CD4-positive, alpha-beta T cell treated with Interleukin-6 at 100 ng/mL for 8 hours (primary cell): ENCODE measurements at places on chromosomes 16 and 17.

DNA sequence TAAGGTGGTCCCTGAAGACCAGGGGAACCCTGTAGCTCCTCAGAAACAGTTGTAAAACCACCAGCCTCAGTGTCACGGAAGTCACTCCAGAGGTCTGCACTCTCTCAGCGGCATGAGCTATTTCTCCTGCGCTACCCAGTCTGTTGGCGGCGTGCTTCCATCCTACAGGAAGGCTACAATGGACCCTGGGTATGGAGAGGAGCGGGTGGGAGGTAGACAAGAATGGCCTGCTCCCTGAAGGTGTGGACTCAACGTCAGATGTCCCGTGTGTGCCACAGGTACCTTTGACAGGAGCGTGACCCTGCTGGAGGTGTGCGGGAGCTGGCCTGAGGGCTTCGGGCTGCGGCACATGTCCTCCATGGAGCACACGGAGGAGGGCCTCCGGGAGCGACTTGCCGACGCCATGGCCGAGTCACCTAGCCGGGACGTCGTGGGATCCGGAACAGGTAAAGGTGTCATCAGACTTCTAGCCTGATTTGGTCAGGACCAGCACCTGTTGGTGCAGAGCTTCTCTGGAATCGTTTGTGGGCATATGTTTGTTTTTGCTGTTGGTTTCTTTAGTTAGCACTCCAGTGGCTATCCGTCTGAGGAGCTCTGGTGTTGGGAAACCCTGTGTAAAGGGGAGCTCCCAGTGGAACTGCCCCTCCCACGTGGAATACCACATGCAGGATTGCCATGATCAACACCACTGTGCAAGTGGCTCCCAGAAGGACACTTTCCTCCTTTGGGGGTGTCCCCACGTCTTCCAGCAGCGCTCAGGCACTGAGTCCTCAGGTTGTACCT lies 31.4 kb upstream of the TBX2 start:
- no peak for DNase-seq

GRCh38 chr17:48725288-48726064 lies 2.5 kb downstream of the PRAC2 start:
- no peak for DNase-seq

- no peak for DNase-seq
Observed at GRCh38 chr16:30437511-30438046, 7.7 kb upstream of the DCTPP1 start.

GRCh38 chr16:88701581-88702370 lies 4.4 kb downstream of the RNF166 start:
- DNase-seq = no peak

DNA sequence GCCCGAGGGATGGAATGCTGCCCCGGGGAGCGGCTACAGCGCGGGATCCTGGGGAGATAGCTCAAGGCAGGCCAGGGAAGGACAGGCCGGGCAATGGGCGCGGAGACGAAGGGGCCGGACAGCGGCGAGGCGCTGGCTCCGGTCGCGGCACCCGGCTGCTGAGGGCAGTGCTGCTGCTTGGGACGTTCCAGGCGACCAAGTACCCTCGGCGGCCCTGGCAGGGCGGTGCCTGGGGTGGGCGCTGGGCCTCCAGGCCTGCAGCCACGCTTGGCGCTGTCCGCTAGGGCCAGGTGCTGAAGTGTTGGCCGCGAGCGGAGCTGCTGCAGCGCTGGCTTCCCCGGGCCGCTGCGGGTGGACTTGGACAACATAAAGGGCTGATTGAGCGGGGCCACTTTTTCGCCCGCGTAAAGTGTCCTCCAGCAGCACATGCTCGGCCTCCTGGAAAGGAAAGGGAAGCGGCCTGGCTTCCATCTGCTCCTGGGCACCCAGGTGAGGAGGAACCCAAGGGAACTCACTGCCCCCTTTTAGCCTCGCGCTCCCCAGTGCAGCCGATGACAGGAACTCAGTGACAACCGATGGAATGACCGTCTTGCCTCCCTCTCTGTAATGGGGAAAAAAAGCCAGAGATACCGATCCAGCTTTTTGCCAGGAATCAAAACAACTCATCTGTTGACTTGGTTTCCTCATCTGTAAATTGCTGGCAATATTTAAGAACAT lies 23.7 kb downstream of the CLEC3A start:
- DNase-seq = no peak

DNA sequence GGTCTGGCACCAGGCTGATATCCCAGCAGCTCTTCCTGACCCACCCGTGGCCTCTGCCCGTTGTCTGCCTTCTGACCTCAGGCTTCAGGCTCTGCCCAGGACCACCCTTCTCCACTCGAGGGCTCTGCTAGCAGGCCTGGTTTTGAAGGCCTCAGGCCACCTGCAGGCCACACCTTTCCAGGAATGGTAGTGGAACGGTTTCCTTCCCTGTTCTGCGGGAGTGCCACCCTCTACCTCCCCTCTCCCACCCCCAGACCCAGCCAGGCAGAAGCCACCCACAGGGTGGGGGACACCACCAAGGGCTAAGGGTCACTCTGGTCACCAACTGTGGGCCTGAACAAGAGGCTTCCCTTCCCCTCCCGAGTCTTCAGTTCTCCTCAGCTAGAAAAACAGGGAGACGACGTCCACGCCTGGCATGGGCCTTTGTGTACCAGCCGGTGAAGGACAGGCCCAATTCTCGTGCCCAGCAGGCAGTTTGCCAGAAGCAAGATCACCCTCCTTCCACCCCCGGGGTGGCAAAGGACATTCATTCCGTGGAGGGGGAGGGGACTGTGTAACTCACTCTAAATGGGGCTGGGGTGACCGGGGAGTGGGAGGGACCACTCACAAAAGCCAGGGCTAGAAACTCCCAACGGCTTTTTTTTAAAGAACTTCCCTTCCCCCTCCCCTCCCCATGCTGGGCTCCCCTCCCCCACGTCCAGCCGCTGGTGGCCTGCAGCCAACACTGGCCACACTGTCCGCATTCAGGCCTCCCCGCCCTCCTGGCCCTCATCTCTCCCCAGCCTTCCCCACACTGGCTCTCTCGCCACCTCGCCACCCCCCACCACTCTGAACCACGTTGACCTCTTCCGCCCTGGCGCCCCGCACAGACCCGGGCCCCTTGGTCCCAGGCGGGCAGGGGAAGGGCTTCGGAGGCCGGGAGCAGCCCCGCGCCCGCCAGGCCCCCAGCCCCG lies 7.7 kb downstream of the CBX4 start:
- no peak for DNase-seq

DNA sequence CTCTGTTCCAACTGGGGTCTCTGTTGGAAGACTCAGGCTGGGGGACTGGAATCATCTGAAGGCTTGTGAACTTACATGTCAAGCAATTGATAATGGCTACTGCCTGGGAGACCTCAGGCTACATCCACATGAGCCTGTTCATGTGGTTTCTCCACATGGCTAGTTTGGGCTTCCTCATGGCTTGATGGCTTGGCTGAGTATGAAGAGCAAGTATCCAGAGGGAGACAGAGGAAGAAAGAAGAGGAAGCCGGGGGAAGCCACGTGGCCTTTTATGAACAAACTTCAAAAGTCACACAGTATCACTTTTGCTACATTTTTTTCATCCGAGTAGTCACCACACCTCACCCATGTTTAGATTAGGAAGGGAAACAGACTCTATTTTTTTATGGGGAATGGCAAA lies 158.9 kb downstream of the TRIM37 start:
- DNase-seq = no peak

DNA sequence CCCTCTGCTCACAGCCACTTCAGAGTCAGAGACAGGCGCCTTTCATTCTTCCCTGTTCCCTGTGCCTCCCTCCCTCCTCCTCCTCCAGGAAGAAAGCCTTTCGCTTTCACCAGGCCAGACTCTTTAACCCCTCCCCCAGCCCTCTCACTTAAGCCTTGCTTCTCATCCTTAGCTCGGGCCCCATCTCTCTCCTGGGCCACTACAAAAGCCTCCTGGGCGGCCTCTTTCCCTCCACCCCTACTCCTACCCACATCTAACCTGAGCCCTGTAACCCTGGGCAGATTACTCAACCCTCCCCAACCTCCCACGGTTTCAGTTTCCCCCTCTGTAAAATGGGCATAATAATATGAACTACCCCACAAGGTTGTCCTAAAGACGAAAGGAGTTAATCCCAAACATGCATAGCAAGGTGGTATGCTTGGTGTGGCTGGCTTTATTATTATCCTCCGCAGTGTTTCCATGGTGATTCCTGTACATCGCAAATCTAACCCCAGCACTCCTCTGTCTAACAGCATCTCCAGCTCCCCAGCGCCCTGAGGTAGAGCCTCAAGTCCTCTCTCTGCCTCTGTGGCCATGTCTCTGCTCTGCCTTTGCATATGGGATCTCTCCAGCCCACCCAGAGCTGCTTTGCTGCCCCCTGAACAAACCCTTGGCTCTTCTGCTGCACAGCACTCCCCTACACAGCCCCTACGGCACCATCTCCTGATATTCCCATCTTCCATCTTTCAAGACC lies 17.7 kb downstream of the PIMREG start:
- DNase-seq = no peak

DNA sequence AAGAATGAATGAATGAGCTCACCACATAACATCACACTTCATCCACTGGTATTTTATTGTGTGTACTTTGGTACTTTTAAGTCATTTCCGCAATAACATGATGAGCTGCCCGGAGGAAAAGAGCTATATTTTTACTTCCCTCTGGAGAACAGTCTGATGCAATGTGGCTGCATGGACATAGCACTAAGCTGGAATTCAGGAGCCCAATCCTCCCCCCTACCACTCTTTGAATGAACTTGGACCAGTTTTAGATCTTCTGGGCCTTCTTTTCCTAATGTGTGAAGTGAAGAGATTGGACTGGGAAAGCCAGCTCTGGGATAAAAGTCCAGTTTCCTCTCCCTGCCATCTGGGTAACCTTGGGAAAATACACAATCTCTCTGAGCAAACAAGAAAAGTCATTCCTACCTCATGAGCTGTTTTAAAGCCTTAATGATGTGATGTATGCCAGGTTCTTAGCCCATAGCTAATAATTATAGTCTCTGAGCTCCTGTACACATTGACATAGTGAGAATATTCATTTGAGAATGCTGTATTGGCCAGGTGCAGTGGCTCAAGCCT lies 79.3 kb downstream of the ABCC12 start:
- DNase-seq = no peak

DNA sequence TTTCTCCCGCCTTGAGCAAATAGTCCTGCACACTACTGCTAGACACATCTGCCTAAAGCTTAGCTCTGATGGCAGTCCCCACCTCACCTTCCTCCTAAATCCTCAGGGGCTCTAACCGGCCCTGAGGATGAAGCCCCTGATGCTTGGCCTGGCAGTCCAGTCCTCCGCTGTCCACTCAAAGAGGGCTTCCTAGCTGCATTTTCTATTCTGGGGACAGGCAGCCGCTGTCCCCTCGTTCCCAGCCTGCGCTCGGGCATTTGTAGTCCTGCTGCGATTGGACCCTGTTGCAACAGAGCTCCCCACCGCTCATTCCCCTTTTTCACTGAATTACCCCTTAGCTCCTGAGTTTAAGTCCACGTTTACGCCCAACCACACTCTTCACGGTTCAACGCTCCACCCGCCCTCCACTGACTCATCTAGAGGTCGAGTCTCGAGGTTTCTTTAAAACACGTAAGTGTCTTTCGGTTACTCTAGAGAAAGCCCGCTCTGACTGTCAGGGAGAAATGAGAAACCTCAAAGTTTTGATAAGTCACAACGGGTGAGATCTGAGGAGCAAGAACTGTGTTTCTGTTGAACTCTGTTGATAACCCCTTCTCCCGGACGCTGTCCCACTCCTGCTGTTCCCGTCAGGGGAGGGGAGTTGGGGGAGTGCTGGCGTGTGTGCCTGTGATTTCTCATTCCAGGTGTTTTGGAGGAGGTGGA lies 4.5 kb downstream of the CCR7 start:
- DNase-seq = peak; percentile 74

- DNase-seq = no peak
Observed at GRCh38 chr16:48323783-48324775, 61.1 kb downstream of the SIAH1 start.

DNA sequence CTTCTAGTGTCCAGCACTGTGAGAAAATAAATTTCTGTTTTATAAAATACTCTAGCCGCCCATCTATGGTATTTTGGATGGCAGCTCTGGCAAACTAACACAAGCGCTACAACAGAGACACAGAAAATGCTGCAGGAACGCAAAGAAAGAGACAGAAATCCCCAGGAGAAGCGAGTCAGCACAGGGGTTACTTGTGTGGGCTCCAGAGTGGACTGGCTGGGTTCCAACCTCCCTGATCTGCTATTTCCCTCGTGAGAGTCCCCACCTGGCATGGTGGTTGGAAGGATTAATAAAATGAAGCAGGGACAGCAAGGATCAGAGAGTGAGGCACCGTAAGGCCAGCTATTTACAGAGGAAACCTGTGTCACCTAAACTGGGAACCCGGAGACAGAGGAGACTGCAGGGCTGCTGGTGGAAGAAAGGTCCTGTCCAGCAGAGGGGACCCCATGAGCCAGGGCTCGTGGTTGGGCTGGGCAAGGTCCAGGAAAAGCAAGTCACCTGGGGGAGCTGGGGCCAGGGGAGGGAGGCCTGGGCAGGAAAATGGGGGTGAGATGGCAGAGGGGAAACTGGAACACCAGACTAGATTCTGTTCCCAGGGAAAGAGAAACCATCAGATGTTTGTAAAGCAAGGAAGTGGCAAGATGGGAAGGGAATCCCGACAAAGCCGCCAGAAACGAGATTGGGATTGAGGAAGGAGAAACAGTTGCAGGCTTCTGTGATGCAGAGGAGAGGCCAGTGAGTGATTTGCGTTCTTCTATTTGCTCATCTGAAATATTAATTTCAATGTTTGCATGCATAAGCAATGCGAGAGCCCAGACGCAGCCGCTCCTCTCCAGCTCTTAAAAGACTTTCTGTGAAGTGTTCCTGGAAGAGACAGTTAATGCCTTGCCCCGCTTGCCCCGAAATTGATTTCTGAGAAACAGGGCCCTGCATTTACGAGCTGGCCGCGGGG lies 63.0 kb upstream of the TEKT3 start:
- DNase-seq = no peak

DNA sequence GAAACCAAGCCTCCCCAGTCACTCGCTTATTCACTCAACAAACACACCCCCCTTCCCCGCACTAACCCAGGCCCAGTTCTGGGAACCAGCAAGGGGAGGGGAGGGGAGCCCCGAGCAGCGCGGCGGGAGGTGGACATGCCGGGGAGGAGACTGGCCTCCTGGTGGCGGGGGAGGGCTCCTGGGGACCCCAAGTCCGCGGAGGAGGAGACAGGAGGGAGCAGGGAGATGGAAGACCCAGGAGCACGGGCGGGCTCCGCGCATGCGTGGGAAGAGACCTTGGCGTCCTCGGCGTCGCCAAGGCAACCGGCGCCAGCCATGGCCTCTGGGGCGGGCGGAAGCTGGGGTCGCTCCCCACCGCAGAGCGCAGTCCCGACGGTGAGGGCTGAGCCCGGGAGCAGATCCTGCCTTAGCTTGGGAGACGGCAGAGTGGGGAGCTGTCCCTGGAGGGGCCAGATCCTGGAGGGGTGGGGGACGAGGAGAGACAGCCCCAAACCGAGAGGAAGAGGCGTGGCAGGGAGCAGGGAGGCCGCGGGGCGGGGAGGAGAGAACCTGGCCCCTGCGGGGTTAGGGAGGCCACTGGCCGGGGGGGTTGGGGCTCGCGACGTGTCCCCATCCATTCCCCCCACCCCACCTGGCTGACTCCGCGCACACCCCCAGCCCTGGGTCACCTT lies at the start of gene PRR29:
PRR29 (plus strand) TSS at position 302 of the 671 bp plus-strand sequence; CDS start at position 316, 14 bp downstream.
- DNase-seq = peak; percentile 71
